H1 (cell line): ENCODE measurements at places on chromosomes 5 and 9. TPM values are rescaled to one million over a fixed set of nuclear protein-coding genes. Genes with fewer than 3 reads are reported as not detected.

IGFBPL1 gene
- total RNA-seq = 33.8 and 36.6 TPM in 2 replicates

OGN gene
- total RNA-seq = not detected in 2 replicates

SMIM32 gene
- 0.22 TPM in 1 of 2 replicates, not detected in the other for total RNA-seq

CXXC5 gene
- total RNA-seq = 74.0 and 78.3 TPM in 2 replicates
